A673 (cell line): ENCODE measurements at places on chromosomes 6 and 20. TPM values are rescaled to one million over a fixed set of nuclear protein-coding genes. Genes with fewer than 3 reads are reported as not detected.

MROH8 gene
- 1.6 and 2.0 TPM in 2 replicates for total RNA-seq

FKBP1C gene
- 0.28 TPM in 1 of 2 replicates, not detected in the other for total RNA-seq

PDE10A gene
- 2.3 and 2.7 TPM in 2 replicates for total RNA-seq

HRH3 gene
- 0.22 TPM in 1 of 2 replicates, not detected in the other for total RNA-seq

TRAPPC3L gene
- not detected in 2 replicates for total RNA-seq

ITPR3 gene
- 27.8 and 27.9 TPM in 2 replicates for total RNA-seq

EDN3 gene
- not detected in 2 replicates for total RNA-seq

HLA-DQB1 gene
- total RNA-seq: not detected in 2 replicates
